ENCODE measurements at places on chromosomes 12 and 14.
A peak's percentile ranks its signal among the peaks of the same experiment; 100 is the strongest.

- no peak for DNase-seq
These were observed 12.5 kb downstream of the SYT10 start for GRCh38 chr12:33427071-33427470.

DNA sequence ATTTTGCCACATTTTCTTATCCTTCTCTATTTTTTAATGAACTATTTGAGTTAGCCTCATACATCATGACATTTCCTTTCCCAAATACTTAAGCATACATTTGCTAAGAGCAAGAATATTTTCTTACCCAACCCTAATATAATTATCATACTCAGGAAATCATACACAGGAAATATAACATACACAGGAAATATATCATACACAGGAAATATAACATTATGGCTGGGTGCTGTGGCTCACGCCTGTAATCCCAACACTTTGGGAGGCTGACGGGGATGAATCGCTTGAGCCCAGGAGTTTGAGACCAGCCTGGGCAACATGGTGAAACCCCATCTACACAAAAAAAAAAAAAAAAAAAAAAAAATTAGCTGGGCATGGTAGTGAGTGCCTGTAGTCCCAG is 4.9 kb downstream of the NCKAP1L start:
- DNase-seq, result no peak

- no peak for DNase-seq
These were observed 1.3 kb upstream of the ST8SIA1 start for GRCh38 chr12:22335794-22336166.

DNA sequence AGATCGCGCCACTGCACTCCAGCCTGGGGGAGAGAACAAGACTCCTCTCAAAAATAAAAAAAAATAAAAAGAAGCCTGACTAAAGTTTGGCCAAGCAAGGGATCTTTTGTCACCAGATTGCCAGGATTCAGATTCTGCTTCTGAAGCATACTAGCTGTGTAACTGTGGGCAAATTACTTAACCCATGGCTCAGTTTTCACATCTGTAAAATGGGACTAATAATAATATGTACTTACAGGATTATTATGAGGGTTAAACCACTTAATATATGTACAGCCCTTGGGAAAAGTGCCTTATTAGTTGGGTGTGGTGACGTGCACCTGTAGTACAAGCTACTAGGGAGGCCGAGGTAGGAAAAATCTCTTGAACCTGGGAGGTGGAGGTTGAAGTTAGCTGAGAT is 21.7 kb upstream of the YAF2 start:
- no peak for DNase-seq

DNA sequence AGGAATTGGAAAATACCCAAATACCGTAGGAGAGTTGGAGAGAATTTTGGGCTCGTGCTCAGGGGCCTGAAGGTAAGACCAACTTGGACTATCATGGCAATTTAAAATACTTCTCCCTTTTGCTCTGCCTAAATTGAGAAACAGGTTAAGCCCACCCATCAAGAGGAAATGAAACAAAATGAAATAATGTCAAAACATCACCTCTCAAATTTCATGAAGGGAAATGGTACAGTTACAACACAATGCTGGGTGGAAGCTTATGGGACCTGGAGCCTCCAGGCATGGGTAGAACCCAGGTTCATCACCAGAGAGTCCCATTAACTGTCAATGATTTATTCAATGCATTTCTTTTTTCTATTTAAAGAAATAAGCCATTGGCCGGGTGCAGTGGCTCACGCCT is 33.7 kb downstream of the FOS start:
- no peak for DNase-seq

DNA sequence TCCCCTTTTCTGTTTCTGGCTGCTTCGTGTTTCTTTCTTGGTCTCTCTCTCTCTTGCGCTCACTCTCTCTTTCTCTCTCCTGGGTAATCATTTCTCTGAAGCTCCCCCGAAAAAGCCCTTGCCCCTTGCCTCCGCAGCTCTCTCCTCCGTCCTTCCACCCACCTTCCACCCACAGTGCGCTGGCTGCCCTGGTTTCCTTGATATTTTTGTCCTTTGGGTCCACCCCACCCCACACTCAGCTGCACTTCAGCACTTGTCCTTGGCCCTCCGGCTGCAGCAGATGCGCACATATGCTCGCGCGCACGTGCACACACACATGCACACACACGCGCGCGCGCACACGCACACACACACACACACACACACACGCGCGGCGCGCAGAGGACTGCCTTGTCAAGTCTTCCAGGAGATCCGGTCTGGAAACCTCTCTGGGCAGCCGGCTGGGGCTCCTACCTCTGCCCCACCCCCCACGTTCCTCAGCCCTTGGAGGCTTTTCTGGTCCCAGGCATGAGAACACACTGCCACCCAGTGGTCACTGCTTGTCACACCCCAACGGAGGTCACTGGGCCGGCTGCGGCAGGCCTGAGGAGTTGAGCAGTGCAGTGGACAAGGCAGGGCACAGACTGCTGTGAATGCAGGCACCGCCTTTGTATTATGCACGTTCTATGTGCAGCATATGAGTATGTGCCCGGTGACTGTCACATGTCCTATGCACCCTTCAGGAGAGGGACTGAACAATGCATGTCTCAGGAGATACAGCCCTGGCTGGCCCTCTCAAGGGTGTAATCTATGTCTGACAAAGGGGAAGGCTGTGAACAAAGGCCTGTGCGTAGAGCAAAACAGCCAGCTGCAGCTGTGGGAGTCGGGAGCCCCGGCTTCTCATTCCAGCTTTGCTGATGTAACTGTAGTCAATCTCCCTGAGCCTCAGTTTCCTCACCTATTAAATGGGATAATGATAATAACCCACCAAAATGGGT is 6.5 kb downstream of the LAG3 start:
- DNase-seq, result peak; percentile 93

- peak; percentile 59 for DNase-seq
These were observed 618 bp downstream of the RNF34 start for GRCh38 chr12:121400332-121401139.

DNA sequence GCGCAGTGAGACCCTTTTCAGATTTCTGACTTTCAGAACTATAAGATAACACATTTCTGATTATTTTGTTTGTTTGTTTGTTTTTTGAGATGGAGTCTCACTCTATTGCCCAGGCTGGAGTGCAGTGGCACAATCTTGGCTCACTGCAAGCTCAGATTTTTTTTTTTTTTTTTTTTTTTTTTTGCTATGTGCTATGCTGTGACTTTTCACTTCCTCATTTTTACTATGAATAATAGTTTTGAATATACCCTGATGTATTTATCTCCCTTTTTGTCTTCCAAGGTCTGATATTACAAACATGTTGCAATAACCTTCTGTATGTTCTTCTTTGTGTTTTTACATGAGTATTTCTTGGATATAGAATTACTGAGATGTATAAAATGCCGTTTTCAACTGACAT is 658.7 kb upstream of the SEL1L start:
- no peak for DNase-seq

DNA sequence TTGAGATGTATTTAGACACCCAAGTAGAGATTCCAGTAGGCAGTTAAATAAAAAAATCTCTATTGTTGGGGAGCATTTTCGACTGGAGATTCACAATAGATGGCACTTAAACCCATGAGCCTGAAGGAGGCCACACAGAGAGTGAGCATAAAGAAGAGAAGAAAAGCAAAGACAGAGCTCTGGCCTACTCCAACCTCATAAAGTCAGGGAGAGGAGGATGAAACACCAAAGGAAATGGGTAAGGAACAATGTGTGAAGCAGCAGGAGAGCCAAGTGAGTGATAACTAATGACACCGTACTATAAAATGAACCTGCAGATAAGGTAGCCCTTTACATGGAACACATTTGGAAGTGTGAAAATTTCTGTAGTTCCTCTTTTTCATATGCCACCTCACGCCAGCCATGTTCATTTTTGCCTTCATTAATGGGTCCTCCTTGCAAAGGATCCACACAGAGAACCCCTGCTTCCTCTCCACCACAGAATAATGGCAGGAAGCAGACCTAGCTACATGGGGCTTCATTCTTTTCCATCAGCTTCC is 150.0 kb upstream of the SYT10 start:
- DNase-seq, result no peak

DNA sequence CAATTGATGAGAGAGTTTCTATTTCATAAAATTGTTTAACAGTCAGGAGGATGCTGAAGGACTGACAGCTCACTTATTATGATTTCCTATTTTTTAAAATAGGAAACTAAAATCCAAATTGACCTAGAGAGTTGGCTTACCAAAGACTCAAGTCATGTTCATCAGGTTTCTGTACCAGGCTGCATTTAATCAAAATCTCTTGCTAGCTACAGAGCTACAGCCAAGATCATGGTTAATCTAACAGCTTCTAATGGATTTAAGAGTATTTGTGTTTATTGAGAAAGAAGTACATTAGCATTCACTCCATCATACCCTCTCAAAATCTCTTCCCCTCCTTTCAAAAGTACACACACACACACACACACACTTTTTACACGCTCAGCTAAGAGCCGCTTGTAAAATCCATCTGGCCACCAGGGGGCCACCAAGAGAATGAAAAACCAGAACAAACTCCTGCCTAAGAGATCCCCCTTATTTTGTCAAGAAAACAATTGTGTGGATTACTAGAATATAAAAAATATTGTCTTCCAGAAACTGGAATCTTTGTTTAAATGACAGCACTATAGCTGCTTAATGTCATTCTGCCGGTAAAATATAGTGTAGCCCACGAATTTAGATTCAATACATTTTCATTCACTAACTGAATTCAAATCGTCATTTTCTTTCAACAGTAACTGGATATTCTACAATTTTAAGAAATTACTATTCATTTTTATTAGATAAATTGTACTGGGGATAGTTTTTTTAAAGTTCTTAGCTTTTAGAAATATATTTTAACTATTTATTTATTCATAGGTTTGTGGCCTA is 334.0 kb downstream of the BTG1 start:
- peak; percentile 70 for DNase-seq

- DNase-seq, result no peak
These were observed 36.7 kb upstream of the EGLN3 start for GRCh38 chr14:33987565-33988080.

DNA sequence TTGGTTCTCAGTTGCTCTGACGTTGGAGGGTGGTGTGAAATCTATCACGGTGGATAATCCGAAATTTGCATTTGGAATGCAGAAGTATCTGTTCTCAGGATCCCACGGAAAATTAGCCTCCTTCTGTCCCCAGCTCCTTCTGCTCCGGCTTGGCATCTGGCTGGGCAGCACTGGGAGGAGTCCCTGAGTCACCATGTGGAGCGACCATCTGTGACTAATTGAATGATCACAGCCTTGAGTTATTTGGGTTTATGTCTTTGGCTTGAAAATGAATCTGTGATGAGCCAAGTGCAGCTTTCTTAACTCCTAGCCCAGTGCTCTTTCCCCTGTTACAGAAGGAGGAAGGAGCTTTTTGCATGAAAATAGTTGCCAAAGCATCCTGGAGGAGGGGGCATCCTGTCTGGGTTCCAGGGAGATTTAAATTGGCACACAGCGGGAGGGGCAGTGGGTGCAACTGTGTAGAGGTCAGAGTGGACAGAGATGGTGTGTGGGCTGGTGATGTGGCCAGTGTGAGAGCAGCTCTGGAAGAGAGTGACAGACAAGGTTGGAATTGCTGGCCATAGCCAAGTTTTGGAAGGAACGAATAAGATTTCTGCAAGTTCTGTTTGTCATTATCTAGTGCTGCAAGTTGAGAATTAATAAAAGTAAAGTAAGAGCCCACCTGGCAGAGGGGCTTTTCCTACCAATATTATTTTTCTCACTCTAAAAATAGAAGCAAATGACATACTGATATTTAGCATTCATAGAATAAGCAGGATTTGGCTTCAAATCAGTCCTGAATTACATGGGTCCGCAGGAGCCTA is 74.4 kb downstream of the SLC24A4 start:
- DNase-seq, result no peak

DNA sequence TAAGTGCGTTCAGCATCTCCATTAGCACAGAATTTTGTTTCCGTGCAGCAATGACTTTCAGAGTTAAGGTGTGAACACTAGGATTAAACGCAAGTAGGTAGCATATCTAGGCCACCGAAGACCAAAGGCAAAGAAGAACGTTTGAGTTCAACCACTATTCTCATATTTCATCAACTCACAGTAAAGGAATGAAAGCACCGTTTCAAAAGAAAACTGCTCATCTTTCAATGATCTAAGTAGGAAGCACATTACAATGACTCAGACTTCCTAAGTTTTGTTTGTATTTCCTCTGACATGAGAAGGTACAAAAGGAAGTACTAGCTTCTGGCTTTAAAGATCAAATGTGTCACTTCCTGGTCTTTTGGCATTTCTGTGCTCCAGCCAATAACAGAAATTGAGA is 57.6 kb downstream of the ACADS start:
- no peak for DNase-seq

- peak; percentile 57 for DNase-seq
These were observed 87.5 kb downstream of the DUSP16 start for GRCh38 chr12:12474931-12475795.

DNA sequence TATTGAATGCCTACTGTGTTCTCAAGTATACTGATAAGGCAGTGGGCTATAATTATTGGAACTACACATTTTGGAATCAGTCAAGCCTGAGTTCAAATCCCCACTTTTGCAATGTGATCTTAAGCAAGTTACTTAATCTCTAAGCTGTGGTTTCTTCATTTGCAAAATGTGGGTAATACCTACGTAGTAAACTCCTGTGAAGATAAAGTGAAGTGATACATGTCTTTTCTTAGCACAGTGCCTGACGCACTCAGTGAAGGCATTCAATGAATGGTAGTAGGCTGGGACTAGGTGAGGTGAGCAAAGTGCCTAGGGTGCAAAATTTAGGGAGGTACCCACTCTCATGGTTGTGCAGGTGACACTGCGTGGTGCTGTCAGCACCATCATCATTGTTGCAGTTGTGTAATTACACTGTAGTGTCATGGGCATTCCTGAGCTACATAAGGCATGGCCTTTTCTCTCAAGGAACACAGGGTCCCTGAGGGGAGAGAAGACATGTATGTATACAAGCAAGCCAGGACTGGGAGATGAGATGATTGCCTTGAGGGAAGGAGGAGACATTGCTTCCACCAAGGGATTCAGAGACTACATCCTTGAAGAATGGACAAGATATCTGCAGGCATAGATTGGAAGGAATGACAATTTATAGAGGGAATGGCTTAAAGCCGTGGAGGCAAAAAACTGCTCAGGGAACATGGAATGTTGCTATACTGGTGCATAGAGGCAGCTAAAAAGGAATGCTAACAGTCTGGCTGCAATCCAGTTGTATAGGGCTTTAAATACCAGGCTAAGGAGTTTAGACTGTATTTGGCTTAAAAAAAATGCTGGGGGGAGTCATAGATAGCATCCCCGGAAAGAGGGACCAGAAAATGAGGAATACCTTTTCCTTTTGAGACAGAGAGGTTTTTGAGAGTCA is 129.2 kb upstream of the ARHGAP5 start:
- DNase-seq, result no peak

- no peak for DNase-seq
These were observed 62.2 kb downstream of the TBX5 start for GRCh38 chr12:114343585-114344302.

GRCh38 chr14:31057035-31057434 is 30.9 kb upstream of the STRN3 start:
- no peak for DNase-seq

- no peak for DNase-seq
These were observed 252.3 kb downstream of the EFCAB11 start for GRCh38 chr14:89702073-89702875.
